ENCODE measurements at places on chromosomes 5 and 9.

DNA sequence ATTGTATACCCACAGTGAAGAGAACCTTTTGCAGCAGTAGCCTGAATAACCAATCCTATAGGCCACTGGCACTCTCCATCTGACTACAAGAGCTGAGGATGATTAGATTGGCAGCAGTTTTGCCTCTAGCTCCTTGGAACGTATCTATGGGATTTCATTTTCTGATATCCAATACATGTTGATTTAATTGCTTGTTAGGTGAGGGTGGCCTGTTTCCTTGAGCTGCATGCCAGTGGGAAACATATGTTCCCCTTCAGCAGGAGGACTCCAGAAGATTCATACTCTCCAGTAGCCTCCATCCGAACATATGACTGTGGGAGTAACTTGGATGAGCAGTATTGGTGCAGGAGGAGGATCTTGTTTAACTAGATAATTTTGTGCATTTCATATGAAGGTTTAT is 51.5 kb downstream of the GCNT1 start:
- no peak for DNase-seq
- H3K27ac ChIP-seq: no peak overlapping the region
- no peak overlapping the region for H3K4me3 ChIP-seq
- peaks cover 3% of the 10 kb centered on the region for H3K27me3 ChIP-seq
- no peaks in the 10 kb centered on the region for H3K4me1 ChIP-seq
- H3K36me3 ChIP-seq: no peaks in the 10 kb centered on the region

- no peaks in the 10 kb centered on the region for H3K36me3 ChIP-seq
- H3K27me3 ChIP-seq: no peaks in the 10 kb centered on the region
- no peaks in the 10 kb centered on the region for H3K4me1 ChIP-seq
- no peak overlapping the region for H3K4me3 ChIP-seq
Observed at GRCh38 chr5:26416911-26417310, 621.5 kb downstream of the CDH9 start.

- peaks cover 25% of the 10 kb centered on the region for H3K27me3 ChIP-seq
- H3K27ac ChIP-seq: no peak overlapping the region
- no peak overlapping the region for H3K4me3 ChIP-seq
- DNase-seq: no peak
- peaks cover 21% of the 10 kb centered on the region for H3K36me3 ChIP-seq
Observed at GRCh38 chr5:135153661-135154060, 119.6 kb upstream of the PITX1 start.

DNA sequence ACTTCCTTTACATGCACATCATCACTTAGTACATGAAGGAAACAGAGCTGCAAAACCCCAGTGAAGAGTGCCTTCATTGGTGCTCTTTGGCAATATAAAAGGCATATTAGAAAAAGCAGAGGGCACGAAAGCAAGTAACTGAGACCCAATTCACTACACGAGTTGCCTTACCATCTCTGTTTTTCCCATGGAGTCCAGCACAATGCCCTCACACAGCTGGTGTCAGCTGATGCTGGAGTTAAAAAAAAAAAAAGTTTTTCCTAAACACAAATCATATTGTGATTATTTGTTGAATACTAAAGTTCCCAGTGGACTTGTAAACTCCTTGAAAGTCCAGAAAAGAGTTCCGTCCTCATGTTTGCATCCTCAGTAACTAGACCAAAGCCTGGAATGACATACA is 25.6 kb downstream of the MARCHF3 start:
- H3K36me3 ChIP-seq: no peaks in the 10 kb centered on the region
- H3K4me3 ChIP-seq: no peak overlapping the region
- H3K4me1 ChIP-seq: peaks cover 6% of the 10 kb centered on the region
- no peak for DNase-seq

DNA sequence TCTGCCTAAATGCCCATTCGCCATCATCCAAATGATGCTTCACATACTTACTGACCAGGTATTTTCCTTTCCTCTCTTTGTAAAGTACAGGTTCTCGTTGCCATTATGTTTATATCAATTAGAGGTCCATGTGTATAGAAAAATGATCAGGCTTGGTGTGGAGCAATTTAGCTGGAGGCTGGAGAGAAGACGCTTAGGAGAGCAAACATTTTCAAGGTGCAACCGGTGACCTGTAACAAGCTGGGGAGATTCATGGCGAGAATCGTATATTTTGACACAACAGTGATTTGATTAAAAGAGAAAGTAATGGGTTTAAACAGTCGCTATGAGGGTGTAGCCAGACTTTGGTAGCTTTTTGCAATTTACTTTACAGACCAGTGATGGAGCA is 170.9 kb upstream of the TBCA start:
- H3K27me3 ChIP-seq: peaks cover 19% of the 10 kb centered on the region
- no peak for DNase-seq
- H3K4me3 ChIP-seq: no peak overlapping the region
- no peaks in the 10 kb centered on the region for H3K4me1 ChIP-seq
- H3K27ac ChIP-seq: no peak overlapping the region

DNA sequence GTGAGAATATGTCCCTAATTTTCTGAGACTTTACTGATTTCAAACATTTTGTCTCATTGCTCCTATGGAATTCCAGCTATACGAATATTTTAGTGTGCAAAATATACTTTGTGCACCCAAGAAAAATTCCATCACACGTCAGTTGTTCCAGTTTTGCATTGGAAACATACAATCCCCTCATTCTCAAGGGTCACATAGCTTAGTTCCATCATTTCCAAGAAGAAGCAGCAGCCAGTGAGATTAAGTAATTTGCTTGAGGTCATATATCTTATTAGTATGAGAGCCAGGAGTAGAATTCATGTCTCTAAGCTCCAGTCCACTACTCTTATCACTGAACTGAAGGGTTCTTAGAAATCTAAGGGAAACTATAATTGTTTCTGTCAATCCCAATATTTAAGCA is 746.7 kb upstream of the C9orf72 start:
- H3K4me1 ChIP-seq: no peaks in the 10 kb centered on the region
- no peaks in the 10 kb centered on the region for H3K36me3 ChIP-seq
- no peak overlapping the region for H3K4me3 ChIP-seq
- no peak overlapping the region for H3K27ac ChIP-seq
- H3K27me3 ChIP-seq: no peaks in the 10 kb centered on the region

DNA sequence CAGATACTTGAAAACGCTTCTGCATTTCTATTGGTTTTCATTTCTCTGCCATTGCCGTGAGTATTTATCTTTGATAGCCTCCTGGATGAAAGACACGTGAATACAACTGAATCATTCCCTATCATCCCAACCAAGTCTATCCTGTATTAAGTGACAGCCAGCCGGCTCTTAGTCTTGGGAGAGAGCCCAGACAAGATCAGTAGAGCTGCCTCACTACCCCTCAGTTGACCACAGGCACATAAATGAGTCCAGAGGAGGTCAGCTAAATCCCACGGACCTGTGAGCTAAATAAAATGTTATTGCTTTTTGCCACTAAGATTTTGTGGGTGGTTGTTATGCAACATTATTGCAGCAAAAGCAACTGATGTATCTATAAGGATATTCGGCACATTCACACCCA is 639.0 kb upstream of the ACO1 start:
- DNase-seq: no peak
- H3K4me1 ChIP-seq: no peaks in the 10 kb centered on the region
- H3K27me3 ChIP-seq: no peaks in the 10 kb centered on the region
- H3K36me3 ChIP-seq: no peaks in the 10 kb centered on the region
- no peak overlapping the region for H3K4me3 ChIP-seq

- DNase-seq: no peak
- peaks cover 56% of the 10 kb centered on the region for H3K4me1 ChIP-seq
- H3K36me3 ChIP-seq: no peaks in the 10 kb centered on the region
- no peak overlapping the region for H3K4me3 ChIP-seq
- H3K27me3 ChIP-seq: peaks cover 10% of the 10 kb centered on the region
Observed at GRCh38 chr9:133787754-133788025, 49.5 kb upstream of the SARDH start.

- no peaks in the 10 kb centered on the region for H3K27me3 ChIP-seq
- H3K36me3 ChIP-seq: no peaks in the 10 kb centered on the region
- no peak for DNase-seq
Observed at GRCh38 chr5:26582350-26583045, 455.9 kb downstream of the CDH9 start.

GRCh38 chr5:39624890-39625289 is 200.1 kb upstream of the DAB2 start:
- no peak for DNase-seq
- no peaks in the 10 kb centered on the region for H3K4me1 ChIP-seq
- no peak overlapping the region for H3K27ac ChIP-seq
- no peak overlapping the region for H3K4me3 ChIP-seq
- no peaks in the 10 kb centered on the region for H3K36me3 ChIP-seq

GRCh38 chr9:126704157-126704891 is 90.6 kb downstream of the LMX1B start:
- H3K4me3 ChIP-seq: no peak overlapping the region
- DNase-seq: peak; percentile 15
- H3K36me3 ChIP-seq: no peaks in the 10 kb centered on the region

- no peak overlapping the region for H3K27ac ChIP-seq
- DNase-seq: no peak
- H3K4me1 ChIP-seq: no peaks in the 10 kb centered on the region
- no peaks in the 10 kb centered on the region for H3K27me3 ChIP-seq
- no peak overlapping the region for H3K4me3 ChIP-seq
Observed at GRCh38 chr5:131863700-131864099, 66.9 kb upstream of the FNIP1 start.

DNA sequence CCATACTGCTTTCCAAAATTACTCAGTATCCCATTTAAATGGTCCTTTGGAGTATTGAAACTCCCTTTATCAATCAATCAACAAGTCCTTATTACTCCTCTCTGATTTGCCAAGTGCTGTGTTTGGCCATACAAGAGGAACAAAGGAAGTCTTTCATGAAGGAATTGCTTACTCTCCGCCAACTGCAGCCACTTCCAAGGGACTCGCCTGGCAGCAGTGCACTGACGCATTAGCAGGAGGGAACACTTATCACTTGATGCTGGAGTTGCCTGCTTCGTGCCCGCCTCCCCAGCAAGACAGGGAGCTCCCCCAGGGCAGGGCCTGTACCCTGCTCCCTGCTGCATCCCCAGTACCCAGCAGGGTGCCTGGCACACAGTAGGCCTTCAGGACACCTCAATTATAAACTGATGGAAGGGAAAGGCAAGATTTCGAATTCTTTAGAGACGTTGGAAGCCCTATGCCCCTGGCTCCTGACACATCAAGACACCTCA is 97.9 kb downstream of the CRB2 start:
- H3K27ac ChIP-seq: no peak overlapping the region
- no peak overlapping the region for H3K4me3 ChIP-seq
- no peak for DNase-seq
- no peaks in the 10 kb centered on the region for H3K4me1 ChIP-seq
- H3K36me3 ChIP-seq: peaks cover 59% of the 10 kb centered on the region

GRCh38 chr5:9104571-9105339 is 441.1 kb downstream of the SEMA5A start:
- H3K4me1 ChIP-seq: no peaks in the 10 kb centered on the region
- no peak overlapping the region for H3K27ac ChIP-seq
- H3K36me3 ChIP-seq: no peaks in the 10 kb centered on the region
- no peaks in the 10 kb centered on the region for H3K27me3 ChIP-seq
- DNase-seq: no peak

GRCh38 chr9:127316586-127317323 is 52.2 kb downstream of the GARNL3 start:
- peaks cover 9% of the 10 kb centered on the region for H3K4me1 ChIP-seq
- peaks cover 10% of the 10 kb centered on the region for H3K27me3 ChIP-seq
- no peak overlapping the region for H3K27ac ChIP-seq
- H3K4me3 ChIP-seq: no peak overlapping the region
- no peak for DNase-seq
- no peaks in the 10 kb centered on the region for H3K36me3 ChIP-seq

DNA sequence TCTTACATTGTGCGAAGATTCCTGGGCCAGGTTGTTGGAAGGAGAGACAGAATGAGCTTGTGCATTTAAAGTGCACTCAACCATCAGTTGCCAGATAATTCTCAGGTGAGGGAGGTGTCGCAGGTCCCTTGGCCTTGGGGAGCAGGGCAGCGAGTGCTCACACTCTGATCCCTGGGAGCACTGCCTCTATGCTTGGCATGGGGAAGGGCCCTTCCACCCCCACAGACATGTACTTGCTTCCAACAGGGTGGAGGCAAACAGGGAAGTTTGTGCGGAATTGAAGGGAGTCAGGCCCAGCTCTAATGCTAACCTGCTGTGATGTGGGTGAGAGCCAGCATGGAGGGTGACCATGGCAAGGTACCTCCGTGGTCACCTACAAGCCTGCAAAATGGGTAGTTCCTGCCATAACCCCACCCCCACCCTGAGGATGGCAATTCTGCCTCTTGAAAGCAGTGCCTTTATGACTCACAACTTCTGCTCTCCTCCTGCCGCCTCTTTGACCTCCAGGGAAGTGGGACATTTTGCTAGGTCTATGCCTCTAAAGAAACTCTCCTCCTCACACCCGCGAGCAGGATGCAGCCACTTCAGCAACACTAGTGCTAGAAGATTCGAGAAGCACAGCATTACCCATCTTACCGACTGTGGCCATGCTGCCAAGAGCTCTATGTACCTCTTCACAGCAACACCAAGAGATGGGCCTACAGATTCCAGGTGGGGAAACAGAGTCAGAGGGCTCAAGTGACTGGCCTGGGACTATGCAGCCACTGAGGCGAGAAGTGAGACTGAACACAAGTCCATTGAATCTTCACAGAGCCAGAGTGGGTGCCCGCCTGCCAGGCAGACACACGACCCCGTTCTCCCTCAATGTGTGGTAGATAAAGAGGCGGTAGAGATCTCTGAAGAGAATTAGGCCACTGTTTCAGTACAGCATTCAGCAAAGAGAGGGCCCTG is 22.1 kb upstream of the SLC25A51 start:
- H3K27ac ChIP-seq: no peak overlapping the region
- H3K27me3 ChIP-seq: no peaks in the 10 kb centered on the region
- DNase-seq: no peak

DNA sequence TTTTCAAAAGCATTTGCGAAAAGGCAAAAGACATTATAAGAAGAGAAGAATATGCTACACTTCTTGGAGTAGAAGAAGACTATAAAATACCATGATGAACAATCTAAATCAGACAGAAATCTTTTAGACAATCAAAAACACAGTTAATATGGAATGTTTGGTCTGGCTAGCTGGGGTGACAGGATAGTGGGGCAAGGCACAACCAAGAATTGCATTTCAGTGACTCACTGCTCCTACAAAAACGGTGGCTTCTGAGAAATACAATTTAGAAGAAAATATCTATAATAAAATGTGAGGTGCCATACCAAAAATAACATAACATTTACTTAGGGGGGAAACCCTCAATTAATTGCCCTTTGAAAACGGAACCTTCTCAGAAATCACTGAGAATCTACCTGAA is 363.4 kb downstream of the NPR3 start:
- no peaks in the 10 kb centered on the region for H3K36me3 ChIP-seq
- no peaks in the 10 kb centered on the region for H3K27me3 ChIP-seq
- no peak overlapping the region for H3K4me3 ChIP-seq
- DNase-seq: no peak

Data from naive thymus-derived CD8-positive, alpha-beta T cell (primary cell).